GM13977 (cell line): ENCODE measurements at places on chromosomes 6 and 20.
A peak's percentile ranks its signal among the peaks of the same experiment; 100 is the strongest.

DNA sequence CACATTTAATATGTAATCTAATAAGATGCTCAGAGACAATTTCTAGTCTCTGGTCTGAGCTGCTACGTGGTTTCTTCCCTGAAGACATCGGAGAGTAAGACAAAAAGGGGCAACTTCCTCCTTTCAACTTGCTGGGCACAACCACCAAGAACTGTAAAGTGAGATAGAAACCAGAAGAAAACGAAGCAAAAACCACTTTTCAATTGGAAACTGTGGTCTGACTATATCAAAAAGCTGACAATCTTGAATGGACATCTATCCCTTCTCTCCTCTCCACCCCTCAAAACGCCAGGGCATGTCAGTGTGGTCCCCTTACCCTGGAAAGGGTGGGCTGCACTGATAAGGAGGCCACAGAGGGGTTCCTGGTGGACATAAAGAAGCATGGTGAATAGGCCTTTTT lies 269.1 kb downstream of the CD83 start:
- DNase-seq: no peak

DNA sequence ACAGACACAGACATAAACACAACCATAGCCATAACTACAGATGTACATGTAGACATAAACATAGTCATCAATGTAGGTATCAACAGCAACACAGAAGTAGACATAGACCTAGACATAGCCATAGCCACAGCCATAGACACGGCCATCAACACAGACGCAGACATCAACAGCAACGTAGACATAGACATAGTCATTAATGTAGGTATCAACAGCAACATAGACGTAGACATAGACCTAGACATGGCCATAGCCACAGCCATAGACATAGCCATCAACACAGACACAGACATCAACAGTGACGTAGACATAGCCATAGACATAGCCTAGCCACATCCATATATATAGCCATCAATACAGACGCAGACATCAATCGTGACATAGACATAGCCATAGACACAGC lies 258.3 kb upstream of the FOXQ1 start:
- no peak for DNase-seq

DNA sequence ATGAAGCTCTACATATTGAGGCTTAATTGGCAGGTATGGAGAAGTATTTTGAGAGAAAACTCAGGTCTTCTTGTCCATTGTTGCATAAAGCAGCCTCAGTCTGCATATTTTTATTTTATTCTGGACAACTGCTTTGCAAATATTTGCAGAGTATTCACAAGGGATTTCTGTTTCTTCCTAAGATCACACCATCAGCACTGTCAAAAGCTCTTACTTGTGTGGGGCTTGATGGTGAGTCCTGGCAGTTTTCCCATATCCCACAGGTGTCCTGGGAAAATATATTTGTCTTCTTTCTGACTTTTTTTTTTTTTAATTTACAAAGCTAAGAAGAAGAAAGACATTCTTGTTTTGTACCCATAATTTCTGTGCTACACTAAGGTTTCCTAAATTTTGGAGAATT lies 16.9 kb upstream of the MLIP start:
- no peak for DNase-seq

- no peak for DNase-seq
Observed at GRCh38 chr20:48684501-48685041, 143.2 kb downstream of the PREX1 start.

DNA sequence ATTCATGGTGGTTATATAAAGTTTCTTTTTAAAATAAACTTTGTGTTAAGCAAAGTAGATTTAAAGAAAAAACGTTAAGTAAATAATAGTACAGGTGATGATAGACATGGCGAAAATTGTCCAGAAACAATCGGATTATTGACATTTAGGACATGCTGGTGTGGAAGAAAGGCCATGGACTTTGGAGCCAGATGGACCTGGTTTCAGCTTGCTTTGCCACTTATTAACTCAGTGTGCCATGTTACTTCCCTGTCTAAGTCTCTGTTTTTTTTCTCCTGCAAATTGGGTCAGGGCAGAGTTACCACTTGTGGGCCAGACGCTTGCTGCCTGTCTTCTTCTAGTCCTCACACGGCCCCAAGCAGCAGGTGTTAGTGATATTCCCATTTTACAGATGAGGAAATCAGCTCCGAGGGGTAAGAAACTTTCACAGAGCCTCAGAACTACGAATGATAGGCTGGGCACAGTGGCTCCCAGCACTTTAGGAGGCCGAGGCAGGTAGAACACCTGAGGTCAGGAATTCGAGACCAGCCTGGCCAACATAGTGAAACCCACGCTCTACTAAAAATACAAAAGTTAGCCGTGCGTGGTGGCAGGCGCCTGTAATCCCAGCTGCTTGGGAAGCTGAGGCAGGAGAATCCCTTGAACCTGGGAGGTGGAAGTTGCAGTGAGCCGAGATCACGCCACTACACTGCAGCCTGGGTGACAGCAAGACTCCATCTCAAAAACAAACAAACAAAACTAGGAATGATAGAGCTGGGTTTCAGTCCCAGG lies 12.4 kb downstream of the KIF3B start:
- no peak for DNase-seq

DNA sequence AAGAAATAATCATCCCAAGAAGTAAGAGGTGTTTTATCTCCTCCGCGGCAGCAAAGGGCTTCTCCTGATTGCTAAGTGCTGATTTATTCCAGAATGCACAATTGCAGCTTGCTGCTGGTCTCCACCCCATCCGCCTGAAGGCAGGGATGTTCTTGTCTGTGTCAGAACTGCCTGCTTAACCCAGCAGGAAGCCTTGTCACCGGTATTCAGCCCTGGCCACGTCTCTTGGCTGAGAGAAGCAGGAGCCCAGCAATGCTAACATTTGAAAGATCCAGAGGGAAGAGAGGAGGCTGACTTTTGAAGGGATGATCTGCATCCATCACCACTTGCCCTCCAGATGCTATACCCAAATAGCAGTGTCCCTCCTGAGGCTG lies 4.2 kb downstream of the SCML4 start:
- no peak for DNase-seq

DNA sequence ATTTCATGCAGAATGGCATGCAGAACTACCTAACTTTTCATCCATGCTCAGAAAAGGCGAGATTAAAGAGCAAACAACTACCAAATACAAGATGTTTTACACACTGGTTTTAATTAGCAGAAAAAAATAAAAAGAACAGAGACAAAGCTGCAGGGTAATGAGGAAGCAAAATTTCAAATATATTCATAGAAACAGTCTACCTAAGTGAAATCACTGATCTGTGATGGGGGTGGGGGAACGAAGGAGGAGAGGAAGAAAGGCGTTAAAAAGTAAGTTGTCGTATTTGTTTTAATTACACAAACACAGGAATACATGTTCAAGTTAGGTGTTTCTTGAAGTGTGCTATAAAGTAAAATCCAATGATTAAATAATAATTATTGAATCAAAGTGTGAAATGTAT lies 42.1 kb downstream of the MAP3K7 start:
- DNase-seq: no peak

DNA sequence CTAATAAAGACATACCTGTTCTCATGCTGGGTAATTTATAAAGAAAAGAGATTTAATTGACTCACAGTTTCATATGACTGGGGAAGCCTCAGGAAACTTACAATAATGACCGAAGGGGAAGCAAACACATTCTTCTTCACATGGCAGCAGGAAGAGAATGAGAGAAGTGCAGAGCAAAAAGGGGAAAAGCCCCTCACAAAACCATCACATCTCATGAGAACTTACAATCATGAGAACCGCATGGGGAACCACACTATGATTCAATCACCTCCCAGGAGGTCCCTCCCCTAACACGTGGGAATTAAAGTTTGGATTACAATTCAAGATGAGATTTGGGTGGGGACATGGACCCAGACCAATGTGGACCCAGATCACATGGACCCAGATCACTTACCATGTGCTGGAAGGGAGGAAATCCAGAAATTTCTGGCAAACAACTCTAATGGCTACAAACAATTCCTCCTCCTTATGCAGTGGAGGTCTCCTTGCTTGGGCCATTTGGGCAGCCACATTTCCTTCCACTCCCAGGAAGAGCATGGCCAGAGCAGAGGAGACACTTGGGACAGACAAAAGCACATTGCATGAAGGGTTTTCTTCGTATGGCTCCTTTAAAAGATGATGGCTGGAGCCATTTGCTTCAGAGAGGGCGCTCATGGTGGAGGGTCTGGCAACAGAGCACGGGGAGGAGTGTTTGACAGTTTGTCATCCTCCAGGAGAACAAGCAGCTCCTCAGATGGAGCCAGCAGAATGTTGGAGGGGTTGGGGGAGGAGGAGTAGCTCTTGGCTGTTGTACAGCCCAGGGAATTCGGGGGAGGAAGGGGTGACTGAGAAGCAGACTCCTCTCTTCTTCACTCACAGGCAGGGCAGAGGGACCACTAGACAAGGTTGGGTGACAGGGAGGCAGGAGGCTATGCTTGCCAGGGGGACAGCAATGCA lies 30.4 kb downstream of the SERPINB9 start:
- no peak for DNase-seq

DNA sequence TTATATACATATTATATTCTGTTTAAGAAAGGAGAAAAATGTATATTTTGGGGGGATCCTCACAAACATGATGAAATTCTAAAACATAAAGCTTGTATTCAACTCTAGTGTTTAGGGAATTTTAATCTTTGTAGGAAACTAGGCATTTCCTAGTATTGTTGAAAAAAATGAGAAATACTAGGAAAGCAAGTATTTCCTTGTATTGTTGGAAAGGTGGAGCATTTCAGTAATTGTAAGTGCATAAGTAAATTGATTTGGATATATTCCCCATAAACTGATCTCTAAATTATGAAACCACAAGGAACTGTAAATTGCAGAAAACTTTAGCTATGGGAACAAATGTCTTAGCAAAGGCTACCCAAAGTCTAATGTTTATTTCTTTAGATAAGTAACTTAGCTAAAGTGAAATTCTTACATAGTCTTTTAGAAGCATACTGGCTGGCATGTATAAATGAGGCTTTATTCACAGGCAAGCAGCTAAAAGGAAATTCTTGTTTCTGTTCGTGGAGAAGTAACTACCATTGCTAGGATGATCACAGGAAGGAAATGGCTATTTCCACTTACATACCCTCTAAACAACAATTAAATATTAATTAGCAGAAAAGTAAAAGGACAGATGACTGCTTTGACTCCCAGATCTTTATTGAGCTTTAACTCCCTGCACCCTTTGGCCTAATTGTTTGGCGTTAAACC lies 19.9 kb upstream of the NRN1 start:
- no peak for DNase-seq

DNA sequence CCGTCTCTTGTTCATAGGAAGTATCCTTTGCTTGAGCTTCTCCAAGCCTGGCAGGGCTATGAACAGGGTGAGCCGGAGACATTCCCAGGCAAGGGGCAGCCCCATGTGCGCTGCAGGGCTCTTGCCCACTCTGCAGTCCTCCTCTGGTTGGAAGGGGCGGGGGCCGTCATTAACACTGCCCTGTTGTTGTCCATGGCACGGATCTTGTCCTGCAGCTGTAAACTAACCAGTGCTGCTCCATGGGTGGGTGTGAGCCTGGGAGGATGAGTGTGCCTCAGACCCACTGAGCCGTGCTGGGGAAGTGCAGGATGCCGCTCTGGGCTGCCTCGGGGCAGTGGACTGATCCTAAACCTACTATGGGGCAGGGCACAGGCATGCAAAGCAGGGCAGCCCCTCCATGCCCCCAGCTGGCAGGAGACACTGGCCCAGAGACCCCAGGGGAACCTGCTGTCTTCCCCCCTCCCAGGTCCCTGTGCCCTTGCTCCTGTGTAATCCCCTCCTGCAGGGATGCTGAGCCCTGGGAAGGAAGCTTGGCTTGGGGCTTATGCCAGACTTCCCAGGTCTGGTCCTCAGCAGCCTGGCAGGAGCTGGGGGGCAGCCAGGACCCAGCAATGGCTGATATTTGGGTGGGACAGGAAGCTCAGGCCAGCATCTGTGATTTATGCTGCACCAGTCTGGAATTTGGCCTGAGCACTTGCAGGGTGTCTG lies 8.5 kb downstream of the EBF4 start:
- DNase-seq: no peak

GRCh38 chr6:139881728-139882211 lies 507.3 kb upstream of the CITED2 start:
- peak; percentile 37 for DNase-seq

DNA sequence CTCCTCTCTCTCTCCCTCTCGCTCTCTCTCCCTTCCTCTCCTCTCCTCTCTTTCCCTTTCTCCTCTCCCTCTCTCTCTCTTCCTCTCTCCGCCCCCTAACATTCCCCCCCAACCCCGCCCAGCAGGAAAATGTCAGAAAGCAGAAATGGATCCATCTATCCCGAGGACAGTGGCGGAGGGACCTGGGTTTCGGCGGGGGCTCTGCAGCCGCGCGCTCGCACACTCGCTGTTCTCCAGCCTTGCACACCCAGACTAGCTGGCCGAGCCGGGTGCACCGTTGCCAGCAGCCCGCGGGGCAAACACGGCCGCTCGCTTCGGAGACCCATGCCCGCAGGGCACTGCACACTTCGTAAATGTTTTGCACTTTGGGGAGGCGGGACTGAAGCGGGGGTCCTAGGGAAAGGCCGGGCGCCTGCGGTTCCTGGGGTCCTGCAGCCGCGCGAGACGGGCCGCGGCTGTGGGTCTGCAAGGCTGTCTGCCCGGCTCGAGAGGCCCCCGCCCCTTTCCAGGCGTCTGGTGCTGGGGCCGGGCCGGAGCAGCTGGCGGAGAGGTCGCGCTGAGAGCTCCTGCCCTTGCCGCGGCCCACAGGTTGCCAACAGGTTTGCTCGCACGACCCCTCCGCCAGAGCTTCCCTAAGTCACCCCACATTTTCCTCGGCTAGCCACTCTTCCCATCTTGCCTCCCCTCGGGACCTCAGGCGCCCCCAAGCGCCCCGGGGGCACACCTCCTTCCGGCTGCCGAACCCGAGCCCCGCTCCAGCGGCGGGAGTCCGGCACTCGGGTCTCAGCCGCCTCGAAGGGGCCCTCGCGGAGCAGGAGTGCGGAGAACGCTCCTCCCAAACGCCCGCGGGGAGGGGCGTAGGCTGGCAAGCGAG lies 818 bp upstream of the MDGA1 start:
- DNase-seq: peak; percentile 76
